Motor neuron (in vitro differentiated cells): ENCODE measurements at places on chromosomes 2 and 18.

DNA sequence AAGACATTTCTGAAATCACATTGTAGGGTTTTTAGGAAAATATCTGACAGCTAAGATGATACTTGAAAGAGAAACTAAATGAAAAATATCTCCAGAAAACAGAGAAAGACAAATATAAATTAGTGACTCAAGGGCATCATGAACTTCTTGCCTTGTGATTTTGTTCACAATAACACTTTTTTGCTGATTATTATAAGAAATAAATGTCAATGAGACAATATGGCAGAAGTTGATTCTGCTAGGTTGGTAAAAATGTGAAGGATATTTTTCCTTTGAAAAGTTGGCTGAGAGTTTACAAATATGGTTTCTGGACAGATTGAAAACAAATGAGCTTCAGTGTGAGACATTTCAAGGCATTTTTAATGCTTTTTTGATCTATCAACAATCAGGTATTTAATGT is 1631.2 kb upstream of the ACVR2A start:
- ATAC-seq: no peak

DNA sequence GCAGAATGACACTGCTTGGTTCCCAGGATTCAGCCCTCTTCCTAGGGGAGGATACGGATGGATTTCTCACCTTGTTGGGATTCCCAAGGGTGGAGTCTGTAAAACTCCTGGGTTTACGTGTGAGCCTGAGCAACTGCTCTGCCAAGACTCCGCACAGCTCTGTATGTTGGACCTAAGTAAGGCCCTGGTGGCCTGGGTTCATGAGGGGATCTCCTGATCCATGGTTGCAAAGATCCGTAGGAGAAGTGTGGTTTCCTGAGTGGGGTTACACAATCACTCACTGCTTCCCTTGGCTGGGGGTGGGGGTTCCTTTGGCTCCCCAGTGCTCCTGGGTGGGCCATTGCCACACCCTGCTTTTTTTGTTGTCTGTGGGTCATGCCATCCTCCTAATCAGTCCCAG is 37.7 kb downstream of the ANKRD12 start:
- no peak for ATAC-seq

DNA sequence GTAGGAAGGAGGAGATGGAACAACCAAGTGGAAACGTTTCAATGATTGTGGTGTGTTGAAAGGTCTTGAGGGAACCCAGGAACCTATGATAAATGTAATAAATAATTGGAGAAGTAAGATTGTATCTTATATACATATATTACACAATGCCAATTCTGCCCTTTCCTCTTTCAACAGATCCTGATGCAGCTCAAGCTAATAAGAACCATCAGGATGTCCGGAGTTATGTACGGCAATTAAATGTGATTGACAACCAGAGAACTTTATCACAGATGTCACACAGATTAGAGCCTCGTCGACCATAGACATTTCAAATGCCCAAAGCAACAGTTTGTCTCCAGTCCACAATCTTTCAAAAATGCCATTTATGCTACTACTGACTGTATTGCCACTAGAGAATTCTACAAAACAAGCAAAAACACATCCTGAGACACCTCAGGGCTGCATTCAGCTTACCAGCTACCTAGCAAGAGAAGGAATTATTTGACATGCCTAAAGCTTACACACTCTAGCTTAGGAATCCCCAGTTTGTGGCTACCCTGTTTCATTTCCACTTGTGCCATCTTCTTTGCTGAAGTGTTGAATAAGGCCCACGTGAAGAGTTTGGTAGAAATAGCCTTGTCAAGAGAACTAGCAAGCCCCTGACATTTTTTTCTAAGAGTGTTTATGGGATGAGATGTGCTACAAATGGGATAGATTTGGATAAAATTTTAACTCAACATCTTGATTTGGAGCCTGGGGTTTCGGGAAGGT is 24.0 kb upstream of the MAP3K20 start:
- no peak for ATAC-seq

GRCh38 chr2:72138011-72138881 is 9.4 kb downstream of the CYP26B1 start:
- ATAC-seq: peak; percentile 12

- ATAC-seq: no peak
Measured at GRCh38 chr2:159506764-159507440, 109.4 kb downstream of the BAZ2B start.

DNA sequence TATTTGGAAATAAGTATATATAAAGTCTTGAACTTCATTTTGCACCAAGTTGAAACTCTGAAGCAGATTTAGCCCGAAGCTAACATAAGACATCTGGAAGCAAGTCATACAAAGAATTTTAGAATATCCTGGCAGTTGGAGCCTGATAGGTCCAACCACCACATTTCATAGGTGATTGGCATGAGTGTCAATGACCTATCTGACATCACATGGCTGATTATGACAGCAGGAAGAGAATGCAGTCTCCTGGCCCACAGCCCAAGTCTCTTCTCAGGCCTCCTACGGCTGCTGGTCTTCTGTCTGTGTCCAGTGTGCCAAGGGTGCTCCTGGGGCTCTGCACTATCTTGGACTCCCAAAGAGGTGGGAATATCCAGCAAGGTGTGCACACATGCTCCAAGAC is 325.7 kb upstream of the ACVR2A start:
- no peak for ATAC-seq

DNA sequence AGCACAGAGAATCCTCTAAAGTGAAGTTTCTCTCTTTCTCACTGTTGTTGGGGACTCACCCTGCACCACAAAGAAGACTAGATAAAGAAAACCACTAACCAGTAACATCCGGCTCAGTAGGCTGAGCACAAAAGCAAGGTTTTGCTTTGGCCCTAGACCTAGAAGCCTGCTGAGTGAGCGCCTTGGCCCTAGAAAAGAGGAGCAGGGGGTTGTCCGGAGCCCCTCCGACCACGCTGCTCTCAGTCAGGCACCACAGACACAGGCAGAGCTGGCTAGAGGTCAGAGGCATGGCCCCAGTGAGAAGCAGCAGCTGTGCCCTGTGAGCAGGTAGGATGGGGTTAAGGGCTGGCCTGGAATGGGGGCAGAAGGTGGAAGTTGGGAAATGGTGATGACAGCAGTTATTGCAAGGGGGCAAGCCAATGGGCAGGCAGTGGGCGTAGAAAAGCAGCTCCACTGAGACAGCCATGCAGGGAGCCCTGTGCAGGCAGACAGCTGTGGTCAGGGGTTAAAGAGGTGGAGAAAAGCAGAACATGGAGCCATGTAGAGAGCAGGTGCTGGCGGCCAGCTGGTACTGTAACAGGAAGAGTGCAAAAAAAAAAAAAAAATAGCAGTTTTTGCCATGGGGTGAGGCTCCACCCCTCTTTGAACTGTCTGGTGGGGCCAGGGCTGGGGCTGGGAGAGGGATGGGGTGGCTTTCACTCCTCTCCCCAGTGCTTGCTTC is 36.9 kb upstream of the SLC14A1 start:
- no peak for ATAC-seq

- no peak for ATAC-seq
Measured at GRCh38 chr2:219658196-219658846, 30.9 kb downstream of the SLC4A3 start.
